ENCODE measurements at places on chromosomes 1 and 21. TPM values are rescaled to one million over a fixed set of nuclear protein-coding genes. Genes with fewer than 3 reads are reported as not detected.

DNA sequence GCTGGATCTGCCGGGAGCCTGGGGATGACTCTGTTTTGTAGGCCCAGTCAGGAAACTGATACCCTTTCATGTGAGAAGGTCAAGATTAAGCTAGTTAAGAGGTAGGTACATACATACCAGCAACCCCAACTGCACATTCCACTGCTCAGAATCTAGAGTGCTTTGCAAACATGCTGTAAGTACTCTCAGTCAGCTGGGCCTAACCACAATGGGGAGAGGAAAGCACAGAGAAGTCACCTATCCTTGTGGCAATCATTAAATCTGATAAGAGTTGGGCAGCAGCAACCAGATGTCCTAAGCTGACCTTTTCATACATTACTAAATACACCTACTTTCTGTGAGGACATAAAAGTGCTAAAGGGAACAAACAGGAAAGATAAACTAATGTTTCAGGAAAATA lies 2.5 kb downstream of the ETV3 start:
- DNase-seq, result no peak

- no peak for DNase-seq
Measured at GRCh38 chr21:28751176-28751575, 241.5 kb downstream of the LTN1 start.

SFT2D2 gene
- 62.7 TPM for total RNA-seq

DCLRE1B gene
- 6.0 TPM for total RNA-seq

GRCh38 chr21:42539342-42539741 lies 25.7 kb downstream of the SLC37A1 start:
- no peak for DNase-seq

FAM72D gene
- total RNA-seq, result 0.17 TPM

GRCh38 chr1:198530953-198531352 lies 9.5 kb downstream of the ATP6V1G3 start:
- DNase-seq, result no peak

DNA sequence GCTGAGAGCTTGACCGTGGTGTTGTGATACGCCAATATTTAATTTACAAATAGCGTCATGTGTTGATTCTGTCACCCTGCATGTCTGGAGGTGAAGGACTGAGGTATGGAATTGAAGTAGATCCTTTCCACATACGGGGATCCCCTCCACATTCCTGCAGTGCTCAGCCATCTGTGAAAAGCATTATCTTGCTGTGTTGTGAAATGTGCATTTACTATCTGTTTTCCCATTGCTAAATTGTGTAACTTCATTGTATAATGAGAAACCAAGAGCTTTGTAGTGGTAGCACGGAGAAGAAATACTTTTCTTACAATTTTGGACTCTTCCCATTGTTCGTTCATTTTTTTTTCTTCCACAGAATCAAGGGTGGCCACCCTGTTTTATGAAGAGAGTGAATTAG lies 577.3 kb upstream of the ZP4 start:
- no peak for DNase-seq

TTC22 gene
- 6.0 TPM for total RNA-seq

GRCh38 chr1:170707959-170708655 lies 44.2 kb downstream of the PRRX1 start:
- DNase-seq, result no peak

- no peak for DNase-seq
Measured at GRCh38 chr1:110286564-110286963, 52.6 kb upstream of the RBM15 start.

Data from activated B cell treated with CpG ODN at 0.5 μM for 24 hours (primary cell).